ENCODE measurements at places on chromosomes 1 and 21. TPM values are rescaled to one million over a fixed set of nuclear protein-coding genes. Genes with fewer than 3 reads are reported as not detected.
A peak's percentile ranks its signal among the peaks of the same experiment; 100 is the strongest.

- no peak for DNase-seq
These were observed 90.8 kb downstream of the VAV3 start for GRCh38 chr1:107874221-107874620.

DNA sequence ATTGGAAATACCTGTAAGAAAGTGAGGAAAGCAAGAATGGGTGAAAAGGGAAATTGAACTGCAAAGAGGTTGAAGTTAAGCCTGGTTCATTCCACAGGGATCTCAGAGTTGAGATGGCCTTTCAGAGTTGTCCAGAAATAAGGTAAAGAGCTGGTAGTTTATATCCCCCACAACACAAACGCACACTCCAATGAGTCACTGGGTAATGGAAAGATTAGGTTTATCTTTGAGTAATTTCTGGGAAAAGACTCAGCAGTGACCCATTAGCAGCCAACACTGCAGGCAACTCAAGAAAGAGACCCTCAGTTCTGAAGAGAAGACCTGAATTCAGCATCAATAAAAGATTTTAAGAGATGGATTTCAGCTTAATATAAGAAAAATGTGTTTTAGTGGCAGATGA lies 485.5 kb downstream of the PTPRC start:
- DNase-seq: no peak

DNA sequence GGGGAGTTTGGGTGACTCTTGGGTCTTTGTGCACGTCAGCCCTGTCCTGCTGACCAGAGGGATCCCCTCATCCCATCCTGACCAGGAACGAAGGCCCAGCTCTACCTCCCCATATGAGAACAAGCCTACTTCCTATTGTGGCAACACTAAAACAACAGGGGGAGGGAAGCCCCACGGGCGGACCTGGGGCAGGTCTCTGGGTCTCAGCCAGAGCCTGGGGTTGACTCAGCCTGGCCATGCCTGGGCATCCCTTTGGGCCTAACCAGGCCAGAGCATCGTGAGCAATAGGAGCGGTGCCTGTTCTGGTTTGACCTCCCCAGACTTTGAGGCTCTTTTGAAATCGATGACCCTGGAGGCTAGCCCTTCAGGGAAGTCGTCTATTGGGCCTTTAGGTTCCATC lies 16.8 kb downstream of the RPS6KA1 start:
- DNase-seq: no peak

GRCh38 chr21:39681845-39682244 lies 63.1 kb upstream of the IGSF5 start:
- no peak for DNase-seq

GRCh38 chr1:203506858-203507626 lies 13.1 kb downstream of the OPTC start:
- peak; percentile 95 for DNase-seq

DNA sequence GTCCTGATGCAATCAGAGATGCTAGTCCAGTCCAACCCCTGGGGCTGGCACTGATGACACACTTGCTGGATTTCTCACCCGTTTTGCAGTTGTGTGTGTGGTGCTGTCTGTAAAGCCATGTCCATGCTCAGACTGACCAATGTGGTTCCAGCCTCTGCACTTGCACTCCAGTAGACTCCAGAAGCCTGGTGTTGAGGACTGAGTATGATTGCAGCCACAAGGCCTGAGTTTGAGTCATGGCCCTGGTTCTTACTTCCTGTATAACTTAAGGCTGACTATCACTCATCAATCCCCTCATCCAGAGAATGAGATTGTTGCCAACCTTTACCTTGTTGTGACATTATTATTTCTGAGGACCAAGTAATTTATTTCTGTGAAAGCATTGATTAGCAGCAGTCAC lies 34.8 kb upstream of the IKBKE start:
- DNase-seq: no peak

DNA sequence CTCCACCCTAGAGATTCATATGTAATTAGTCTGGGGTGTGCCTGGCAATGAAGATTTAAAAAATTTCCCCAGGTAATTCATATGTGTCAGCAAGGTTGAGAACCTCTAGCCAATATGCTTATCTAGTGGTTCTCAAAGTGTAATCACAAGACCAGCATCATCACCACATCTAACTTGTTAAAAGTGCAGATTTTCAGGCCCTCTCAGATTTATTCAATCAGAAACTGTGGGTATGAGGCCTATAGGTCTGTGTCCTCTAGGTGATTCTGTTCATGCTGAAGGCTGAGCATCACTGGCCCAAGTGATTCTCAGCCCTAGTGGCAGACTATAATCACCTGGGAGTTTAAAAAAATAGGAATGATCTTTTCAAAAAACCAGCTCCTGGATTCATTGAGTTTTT lies 75.9 kb downstream of the SWT1 start:
- no peak for DNase-seq

GRCh38 chr1:106978477-106979322 lies 77.8 kb upstream of the PRMT6 start:
- no peak for DNase-seq

- no peak for DNase-seq
These were observed 8.1 kb downstream of the ODF2L start for GRCh38 chr1:86387916-86388627.

DNA sequence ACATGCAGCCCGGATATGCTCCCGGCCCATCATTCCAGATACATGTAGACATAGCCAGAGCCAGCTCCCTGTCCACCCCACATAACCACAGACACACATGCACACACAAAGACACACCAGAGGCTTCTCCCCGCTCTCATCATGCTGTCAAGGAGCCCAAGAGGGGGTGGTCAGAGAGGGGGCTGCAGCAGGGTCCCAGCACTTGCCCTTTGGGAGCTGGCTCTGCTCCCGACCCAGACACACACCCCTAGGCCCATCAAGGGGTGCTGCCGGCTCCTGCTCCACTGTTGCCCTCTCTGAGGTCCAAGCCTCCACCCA lies 2.6 kb downstream of the PTAFR start:
- DNase-seq: no peak

DNA sequence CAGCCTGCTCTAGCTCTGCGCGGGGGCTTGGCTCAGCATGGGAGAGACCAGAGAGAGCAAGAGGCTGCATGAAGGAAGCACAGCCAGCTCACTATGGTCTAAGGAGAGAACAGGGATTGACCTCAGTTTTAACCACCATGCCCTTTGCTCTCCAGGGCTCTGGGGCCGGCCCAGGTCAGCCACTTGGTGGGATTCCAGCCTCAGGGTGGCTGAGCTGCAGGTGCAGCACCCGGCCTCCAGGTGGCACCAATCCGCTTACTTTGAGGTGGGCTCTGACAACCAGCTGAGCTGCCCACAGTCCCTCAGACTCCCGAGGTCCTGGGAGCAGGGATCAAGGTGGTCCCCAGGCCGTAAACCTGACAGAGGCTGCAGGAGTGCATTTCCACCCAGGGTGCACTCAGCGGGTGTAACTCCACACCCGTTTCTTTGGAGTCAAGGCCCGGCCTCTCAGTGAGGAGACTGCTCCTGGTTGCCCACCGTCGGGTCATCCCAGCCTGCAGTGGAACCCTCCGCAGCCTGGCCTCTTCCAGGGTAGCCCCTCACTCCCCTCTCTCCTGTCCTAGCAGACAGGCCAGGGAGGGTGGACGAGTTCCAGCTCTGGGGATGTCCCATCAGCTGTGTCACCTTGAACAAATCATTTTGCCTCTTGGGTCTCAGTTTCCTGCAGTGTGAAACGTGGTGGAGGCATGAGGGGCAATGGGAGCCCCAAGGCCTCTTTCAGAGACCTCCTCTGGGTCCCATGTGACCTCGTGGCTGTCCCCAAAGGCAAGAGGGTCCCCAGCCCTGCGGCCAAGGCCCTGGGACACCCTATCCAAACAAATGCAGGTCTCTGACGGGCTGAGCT lies 607 bp upstream of the LGR6 start:
- DNase-seq: peak; percentile 67

GRCh38 chr1:197868751-197869489 lies 33.5 kb upstream of the C1orf53 start:
- peak; percentile 6 for DNase-seq

DNA sequence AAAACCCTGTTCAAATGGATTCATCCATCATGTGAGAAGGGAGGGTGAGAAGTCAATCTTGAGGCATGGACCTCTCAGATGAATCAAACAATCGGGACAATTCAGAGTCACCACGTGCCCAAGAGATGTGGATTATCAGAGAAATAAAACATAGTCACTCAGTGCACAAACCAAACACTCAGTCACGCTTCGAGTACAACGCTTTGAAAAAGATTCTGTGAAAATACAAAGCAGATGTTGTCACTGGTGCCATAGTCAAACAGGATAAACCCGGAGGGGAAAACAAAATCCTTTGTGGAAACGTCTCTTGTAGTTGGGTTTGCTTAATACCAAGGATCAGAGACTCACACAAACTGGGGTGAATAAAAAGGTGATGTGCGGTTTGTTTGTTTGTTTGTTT lies 188.4 kb downstream of the RRAGC start:
- no peak for DNase-seq

GRCh38 chr1:235417086-235417697 lies 50.0 kb downstream of the TBCE start:
- peak; percentile 81 for DNase-seq

Gene GJA4
- not detected for total RNA-seq

Gene CATSPERE
- 0.06 TPM for total RNA-seq

Gene NEGR1
- 0.99 TPM for total RNA-seq

Gene PEAR1
- not detected for total RNA-seq

Gene TTC34
- 0.38 TPM for total RNA-seq

Gene RGS8
- total RNA-seq: 1.6 TPM

Data from SJCRH30 (cell line).